ENCODE measurements at places on chromosomes 11 and 22.

DNA sequence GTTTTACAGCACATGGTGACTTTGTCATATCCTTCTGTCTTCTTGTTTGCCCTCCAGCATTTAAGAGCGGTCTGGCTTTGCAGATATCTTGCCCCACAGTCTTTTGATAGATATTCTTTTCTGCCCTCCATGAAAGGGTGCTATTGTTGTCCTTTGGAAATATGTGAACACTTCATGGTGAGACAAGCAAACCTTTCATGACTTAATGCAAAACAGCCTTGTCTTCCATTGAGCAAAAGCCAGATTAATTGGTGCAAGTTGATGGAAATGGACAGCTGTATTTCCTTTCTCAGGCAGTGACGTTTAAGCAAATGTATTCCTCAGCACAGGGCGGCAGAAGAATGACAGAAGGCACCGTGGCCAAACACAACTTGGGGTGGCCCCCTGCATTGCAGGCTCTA, 4.4 kb downstream of the DCPS start:
- DNase-seq = no peak

- DNase-seq = no peak
Measured at GRCh38 chr11:14423633-14424032, 64.7 kb upstream of the RRAS2 start.

DNA sequence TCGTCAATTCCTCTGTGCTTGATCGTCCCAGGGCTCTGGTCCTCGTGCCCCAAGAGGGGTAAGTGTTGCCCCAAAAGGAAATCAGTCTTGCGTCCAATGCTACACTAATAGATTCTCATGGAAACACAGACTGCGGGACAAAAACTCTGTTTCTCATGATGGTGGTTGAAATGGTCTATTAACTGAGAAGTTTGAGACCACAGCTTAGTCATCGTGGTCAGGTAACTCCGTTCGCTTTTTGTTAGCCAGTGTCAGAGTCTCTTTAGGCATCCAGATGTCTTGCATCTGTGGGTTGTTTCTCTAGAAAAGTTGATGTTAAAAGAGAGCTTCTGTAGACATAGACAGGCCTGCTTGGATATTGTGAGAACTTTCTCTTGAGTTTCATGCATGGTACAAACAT, 104.6 kb upstream of the SORL1-AS1 start:
- DNase-seq = no peak

GRCh38 chr11:1564535-1565172, 7.4 kb downstream of the DUSP8 start:
- DNase-seq = peak; percentile 67

- no peak for DNase-seq
Measured at GRCh38 chr11:69890476-69890875, 71.3 kb upstream of the FGF3 start.

- DNase-seq = no peak
Measured at GRCh38 chr11:129277198-129277843, 85.2 kb upstream of the ARHGAP32 start.

- DNase-seq = no peak
Measured at GRCh38 chr22:46791201-46791731, 28.8 kb downstream of the TBC1D22A start.

DNA sequence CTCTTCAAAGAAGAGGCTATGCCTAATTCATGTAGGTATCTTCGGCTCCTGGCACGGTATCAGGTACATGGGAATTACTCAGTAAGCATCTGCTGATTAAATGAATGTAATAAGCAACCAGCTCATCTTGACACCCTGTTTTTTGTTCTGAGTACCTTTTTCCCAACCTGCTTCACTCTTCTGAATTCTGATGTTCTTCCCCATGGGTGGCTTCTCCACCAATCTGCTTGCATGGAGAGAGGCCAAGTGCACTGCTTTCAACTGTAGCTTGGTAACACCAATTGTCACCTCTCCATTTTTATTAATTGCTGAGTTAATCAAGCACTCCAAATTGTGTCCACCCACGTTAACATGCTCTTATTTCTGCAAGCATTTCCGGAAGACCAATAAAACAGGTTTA, 40.5 kb downstream of the LARGE1 start:
- no peak for DNase-seq

DNA sequence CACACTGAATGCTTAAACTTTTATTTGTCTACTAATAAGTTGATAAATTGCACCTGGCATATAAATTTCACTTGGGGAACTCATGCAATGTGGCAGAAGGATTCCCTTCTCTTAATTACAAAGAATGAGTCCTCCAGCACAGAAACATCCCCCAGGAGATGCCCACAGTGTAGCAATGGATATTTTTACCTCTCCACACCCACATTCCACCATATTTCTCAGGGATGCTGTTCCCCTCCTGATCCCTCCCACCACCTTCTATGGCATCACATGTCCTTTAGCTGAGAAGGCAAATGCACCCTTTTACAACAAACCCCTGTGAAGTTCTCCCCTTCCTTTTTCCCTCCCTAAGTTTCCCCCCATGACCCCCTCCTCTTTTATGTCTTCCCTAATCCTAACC, 56.1 kb upstream of the UBASH3B start:
- DNase-seq = no peak

GRCh38 chr11:134253188-134253993, at the start of the genes ACAD8 and THYN1:
TSS of gene ACAD8 (plus strand) at chr11:134253568. CDS start at chr11:134253601, 33 bp downstream.
TSS of gene THYN1 (minus strand) at chr11:134253352. CDS start at chr11:134252882, 470 bp downstream.
- peak; percentile 81 for DNase-seq

- DNase-seq = peak; percentile 4
Measured at GRCh38 chr11:2853997-2854560, 31.5 kb downstream of the CDKN1C start.

DNA sequence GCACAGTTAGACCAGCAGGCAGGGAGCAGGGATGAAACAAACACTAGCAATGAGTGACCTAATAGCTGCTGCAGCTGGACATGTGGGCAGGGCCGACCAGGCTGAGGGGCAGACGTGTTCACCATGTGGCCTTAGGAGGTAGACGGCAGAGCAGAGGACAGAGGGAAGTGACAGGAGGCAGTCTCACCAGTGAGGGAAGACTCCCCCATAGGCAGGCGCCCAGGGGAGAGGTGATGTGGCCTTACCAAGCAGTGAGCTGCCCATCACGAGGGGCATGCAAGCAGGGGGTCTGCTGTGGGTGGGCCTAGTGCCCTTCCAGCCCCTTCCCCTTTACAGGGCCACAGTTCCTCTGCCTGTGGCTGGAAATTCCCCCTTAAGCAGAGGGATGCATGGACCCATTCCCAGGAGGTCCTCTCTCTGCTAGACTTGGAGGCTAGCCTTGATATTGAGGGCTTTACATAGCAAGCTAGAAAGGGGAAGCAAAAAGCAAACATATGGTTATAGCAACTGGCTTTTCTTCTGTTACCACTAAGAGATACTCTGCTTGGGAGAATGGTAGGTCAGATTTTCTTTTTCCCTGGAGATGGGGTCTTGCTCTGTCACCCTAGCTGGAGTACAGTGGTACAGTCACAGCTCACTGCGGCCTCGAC, 67.6 kb downstream of the MPPED1 start:
- no peak for DNase-seq

DNA sequence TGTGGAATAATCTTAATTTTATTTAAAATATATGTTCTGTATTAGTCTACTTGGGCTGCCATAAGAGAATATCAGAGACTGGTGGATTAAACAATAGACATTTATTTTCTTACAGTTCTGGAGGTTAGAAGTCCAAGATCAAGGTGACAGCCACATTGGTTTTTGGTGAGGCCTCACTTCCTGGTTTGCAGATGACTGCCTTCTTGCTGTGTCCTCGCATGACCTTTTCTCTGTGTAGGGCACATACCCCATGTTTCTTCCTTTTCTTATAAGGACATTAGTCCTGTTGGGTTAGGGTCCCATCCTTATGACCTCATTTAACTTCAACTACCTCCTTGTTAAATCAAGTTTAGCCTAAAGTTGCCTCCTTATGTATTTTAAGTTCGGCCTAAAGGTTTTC, 202.7 kb upstream of the MPPED2 start:
- no peak for DNase-seq

- no peak for DNase-seq
Measured at GRCh38 chr22:26828311-26828710, 170.9 kb downstream of the MIAT start.

DNA sequence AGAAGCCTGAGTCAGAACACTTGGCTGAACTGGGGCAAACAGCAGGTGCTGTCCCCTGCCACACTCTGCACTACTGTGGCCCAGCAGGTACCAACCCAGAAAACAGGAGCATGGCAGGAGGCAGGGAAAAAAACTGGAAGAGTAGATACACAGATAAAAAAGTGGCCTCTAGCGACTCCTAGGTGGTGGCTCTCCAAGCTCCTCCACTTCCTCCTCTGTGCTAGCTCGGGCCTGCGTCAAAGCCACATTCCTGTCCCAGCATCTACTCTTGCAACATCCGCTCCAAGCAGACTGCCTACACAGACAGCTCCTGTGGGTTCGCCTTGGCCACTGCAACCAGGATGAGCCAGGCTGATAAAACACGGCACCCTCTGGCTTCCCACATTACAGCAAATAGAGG, 6.9 kb downstream of the OR8B12 start:
- DNase-seq = no peak

Measured in RCC 7860 (cell line).